ENCODE measurements at places on chromosomes 2 and 18. TPM values are rescaled to one million over a fixed set of nuclear protein-coding genes. Genes with fewer than 3 reads are reported as not detected.

The PGAP1 gene
- total RNA-seq = 2.3 TPM

The CD207 gene
- not detected for total RNA-seq

The VSNL1 gene
- total RNA-seq = not detected

- DNase-seq = no peak
These were observed 54.6 kb upstream of the NFU1 start for GRCh38 chr2:69491864-69492263.

GRCh38 chr2:240245184-240245583 is 104.7 kb upstream of the OTOS start:
- DNase-seq = no peak

The LBX2 gene
- 3.0 TPM for total RNA-seq

The SLC25A52 gene
- not detected for total RNA-seq

The SERPINB3 gene
- total RNA-seq = 0.21 TPM

GRCh38 chr2:219406861-219407230 is 11.3 kb upstream of the DES start:
- DNase-seq = peak; percentile 93

- no peak for DNase-seq
These were observed 232.8 kb downstream of the TCF4 start for GRCh38 chr18:55355223-55355622.

- no peak for DNase-seq
These were observed 34.7 kb upstream of the MBP start for GRCh38 chr18:77167251-77167650.

DNA sequence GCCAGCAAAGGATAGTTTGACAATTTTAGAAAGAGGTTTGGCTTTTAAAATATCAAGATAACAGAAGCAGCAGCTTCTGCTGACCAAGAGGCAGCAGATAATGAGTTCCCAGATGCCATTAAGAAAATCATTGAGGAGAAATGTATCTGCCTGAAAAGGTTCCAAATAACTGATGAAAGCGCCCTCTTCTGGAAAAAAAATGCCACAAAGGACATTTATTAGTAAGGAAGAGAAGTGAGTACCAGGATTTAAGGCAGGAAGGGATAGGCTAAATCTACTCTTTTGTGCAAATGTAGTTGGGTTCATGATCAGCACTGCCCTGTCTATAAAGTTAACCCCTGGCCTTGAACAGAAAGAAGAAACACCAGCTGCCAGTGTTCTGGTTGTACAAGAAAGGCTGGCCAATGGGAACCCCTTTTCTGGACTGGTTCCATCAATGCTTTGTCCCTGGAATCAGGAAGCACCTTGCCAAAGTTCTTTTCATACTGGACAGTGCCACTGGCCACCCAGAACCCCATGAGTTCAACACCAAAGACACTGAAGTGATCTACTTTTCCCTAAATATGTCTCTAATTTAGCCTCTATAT is 40.6 kb downstream of the DHX57 start:
- no peak for DNase-seq

DNA sequence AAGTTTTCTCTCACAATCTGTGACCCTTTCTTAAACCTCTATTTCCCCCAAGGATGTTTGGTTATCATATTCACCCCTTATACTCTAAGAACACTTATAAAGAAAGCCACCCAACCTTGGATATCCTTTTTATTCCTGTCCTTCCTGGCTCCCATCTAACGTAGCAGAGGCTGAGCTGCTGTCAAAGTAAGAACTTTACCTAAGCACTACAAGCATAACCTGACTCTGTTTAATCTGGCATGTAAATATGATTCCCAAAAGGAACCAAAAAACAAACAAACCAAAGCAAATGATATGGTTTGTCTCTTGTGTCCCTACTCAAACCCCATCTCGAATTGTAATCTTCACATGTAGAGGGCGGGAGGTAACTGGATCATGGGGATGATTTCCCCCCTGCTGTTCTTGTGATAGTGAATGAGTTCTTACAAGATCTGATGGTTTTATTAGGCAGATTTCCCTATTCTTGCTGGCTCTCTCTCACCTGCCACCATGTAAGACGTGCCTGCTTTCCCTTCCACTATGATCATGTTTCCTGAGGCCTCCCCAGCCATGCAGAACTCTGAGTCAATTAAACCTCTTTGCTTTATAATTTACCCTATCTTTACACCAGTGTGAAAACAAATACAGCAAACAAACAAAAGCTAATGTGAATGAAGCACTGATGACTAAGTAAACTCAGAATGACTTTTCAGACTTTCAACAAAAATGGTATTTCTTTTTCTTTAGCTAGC is 72.7 kb upstream of the SPOPL start:
- DNase-seq = no peak

DNA sequence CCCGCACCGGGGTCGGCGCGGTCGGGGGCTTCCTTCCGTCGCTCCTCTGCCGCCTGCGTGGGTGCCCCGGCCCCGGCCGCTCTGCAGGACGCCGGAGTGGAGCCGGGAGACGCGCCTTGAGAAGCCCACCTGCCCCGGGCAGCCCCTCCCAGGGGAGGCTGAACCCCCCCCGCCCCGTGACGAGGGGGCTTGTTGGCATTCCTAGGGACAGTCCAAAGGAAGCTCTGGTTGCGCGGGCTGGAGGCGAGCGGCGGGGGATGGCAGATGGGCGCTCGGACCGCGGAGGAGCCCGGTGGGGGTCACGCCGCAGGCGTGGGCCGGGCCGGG is 133.5 kb upstream of the MGAT5 start:
- DNase-seq = peak; percentile 69

DNA sequence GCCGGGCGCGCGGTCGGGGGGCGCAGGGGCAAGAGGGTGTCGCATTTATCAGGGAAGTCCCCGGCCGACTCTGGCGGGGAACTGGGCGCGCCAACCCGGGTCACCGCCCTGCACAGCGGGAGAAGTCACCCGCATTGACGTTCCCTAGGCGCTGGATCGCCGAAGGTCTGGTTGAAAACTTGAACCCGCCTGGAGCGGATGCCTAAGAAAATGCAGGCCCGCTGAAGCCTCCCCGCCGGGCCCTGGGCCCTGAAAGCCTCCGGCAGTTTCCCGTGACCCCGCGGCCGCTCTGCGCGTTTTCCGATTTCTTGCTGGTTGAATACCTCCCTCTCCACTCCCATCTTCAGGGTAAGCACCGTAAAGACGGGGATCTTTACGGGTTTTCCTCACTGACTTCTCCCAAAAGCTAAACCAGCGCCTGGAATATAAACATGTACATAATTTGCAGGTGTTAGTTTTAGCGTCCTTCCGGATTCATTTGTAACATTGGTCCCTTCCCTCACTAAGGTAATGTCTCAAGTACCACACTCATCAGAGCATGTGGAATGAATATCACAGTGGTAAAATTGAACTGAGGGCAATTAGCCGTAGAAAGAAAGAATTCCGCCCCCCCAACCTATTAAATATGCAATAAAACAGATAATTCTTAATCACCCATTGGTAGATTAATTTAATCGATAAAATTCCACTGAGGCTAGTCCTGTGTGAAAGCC is 675 bp upstream of the SPIRE1 start:
- no peak for DNase-seq

DNA sequence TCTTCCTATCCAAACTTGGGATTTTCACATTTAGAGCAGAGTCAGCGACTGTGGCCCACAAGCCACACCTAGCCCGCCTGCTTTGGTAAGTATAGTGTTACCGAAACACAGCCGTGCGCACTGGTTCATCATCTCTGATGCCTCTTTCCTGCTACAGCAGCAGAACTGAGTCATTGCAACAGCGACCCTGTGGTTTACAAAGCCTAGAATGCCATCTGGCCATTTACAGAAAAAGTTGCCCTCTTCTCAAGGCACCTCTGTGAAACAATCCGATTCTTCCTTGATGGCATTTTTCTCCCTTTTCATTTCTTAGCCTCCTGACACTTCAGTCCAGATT is 10.7 kb upstream of the IAH1 start:
- DNase-seq = no peak

The POLR1A gene
- total RNA-seq = 8.0 TPM

The TRIM43 gene
- not detected for total RNA-seq

The DLX1 gene
- not detected for total RNA-seq

DNA sequence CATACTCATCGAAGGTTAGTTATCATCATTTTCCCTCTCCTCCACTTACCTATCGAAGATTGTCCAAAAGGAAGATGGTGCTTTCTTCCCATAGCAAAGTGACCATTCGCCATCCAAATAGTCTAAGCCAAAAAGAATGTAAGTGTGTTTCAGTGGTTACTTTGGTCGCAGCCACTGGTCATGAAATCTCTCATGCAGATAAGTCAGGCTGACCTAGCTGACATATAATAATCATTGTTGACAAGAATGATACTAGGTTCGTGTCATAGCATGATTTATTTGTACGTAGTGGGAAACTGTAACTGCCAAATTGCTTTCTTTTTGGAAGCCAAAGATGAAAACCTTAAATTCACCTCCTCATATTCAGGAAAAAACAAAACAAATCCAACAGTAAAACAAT is 89.6 kb upstream of the PMAIP1 start:
- DNase-seq = no peak

DNA sequence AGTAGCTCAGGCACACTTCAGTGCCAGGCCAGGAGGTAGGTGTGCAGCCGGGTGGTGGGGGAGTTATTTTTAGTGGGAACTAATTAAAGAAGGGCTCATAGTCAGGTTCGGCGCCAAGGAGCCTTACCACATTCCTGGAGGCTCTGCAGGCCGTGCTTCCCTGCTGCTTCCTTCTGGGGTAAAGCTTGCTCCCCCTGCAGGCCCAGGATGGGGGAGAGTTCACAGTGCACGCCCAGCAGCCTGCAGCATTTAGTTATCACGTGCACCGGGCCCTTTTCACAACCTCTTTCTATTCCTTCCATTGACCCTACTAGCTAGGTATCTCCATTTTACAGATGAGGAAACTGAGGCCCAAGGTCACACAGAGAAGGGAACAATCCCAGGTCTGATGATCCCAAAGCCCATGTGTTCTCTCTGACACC is 2.5 kb downstream of the KCNF1 start:
- DNase-seq = peak; percentile 37

The DTNA gene
- total RNA-seq = 7.3 TPM

DNA sequence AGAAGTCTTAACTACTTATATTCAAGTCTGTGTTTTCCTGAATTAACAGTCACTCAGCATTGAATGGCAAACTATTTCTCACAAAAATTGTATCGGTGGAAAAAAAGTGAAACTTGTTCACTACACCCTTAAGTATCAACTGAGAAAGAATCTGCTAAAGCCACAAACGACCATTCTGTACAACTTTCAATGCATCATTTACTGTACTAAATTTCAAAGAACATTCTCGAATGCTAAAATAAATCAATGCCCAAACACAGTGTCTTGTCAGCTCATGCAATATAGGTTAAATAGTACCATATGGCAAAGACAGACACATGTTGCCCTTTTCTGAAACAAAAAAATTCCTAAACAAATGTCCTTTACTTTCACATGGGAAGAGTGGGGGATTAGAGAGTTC is 9.0 kb downstream of the ZNF516 start:
- no peak for DNase-seq

The LYG1 gene
- total RNA-seq = not detected

DNA sequence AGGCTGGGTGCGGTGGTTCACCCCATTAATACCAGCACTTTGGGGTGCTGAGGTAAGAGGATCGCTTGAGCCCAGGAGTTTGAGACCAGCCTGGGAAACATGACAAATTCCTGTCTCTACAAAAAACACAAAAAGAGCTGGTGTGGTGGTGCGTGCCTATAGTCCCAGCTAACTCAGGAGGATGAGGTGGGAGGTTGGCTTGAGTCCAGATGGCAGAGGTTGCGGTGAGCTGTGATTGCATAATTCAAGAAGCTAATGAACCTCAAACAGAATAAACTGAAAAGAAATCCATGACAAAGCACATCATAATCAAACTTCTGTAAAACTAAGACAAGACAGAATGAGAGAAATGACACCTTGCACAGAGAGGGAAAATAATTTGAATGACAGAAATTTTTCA is 54.8 kb downstream of the SEMA4F start:
- DNase-seq = no peak

DNA sequence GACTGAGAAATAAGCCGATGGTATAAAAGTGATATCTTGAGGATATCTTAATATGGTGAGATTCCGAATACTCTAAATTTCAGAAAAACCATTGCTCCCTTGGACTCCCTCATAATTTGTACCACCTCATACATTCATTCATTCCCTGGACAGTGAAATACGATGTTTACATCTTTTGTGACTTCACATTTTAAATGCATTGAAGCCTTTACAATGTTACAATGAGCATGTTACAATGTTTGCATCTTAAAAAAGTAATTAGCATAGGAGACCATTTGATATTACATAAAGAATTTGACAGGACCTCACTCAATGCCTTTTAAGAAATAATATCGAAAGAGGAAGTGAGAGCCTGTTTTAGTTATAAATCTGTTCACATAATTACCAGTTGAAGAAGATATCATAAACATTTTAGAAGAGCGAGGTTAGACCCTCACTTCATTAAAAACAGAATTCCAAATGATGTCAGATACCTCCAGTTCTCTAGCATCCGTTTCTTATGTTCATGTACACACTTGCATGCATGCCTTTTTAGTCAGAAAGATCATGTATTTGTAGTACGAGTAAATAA is 372.0 kb downstream of the ARHGAP15 start:
- no peak for DNase-seq

GRCh38 chr2:60577682-60578283 is 24.3 kb upstream of the BCL11A start:
- DNase-seq = no peak

GRCh38 chr2:112832841-112833638 is 3.5 kb downstream of the IL1B start:
- DNase-seq = no peak
